ENCODE measurements at places on chromosomes 1 and 21.

- DNase-seq: no peak
These were observed 6.7 kb downstream of the TAS1R3 start for GRCh38 chr1:1337793-1338147.

- no peak for DNase-seq
These were observed 80.9 kb upstream of the ZC3H12A start for GRCh38 chr1:37393173-37394120.

GRCh38 chr1:75791022-75791421, 5.0 kb downstream of the RABGGTB start:
- no peak for DNase-seq

DNA sequence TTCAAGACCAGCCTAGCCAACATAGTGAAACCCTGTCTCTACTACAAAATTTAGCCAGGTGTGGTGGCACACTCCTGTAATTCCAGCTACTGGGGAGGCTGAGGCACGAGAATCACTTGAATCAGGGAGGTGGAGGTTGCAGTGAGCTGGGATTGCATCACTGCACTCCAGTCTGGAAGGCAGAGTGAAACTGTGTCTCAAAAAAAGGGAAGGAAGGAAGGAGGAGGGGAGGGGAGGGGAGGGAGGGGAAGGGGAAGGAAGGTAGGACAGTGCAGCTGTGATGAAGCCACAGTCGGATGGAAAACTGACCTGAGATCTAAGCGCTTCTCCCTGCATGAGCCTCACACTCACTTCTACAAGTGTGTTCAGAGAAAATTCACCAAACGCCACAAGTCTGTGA, 22.0 kb upstream of the FHAD1 start:
- DNase-seq: no peak

DNA sequence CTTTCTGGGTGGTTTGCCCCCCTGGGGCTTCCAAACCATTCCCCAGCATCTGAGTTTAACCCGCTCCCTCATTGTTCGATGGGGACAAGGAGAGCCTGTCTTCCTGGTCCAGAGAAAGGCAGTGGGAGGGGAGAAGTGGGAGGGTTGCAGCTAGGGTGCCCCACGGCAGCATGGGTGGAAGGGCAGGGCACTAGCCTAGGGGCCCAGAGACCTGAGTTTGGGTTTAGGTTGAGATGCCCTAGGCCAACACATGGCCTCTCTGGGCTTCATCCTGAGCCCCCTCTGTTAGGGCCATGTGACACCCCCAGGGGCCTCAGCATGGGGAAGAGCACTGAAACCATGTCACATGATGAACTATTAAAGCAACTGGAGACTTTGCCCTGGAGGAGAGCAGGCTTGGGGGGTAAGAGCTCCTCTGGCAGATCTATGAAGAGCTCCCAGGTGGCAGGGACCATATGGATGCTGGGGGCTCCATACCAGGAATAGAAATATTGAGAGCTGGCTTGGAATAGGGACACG, 9.7 kb upstream of the RUNX3 start:
- no peak for DNase-seq

- no peak for DNase-seq
These were observed 189.7 kb downstream of the HS2ST1 start for GRCh38 chr1:87104140-87104539.

DNA sequence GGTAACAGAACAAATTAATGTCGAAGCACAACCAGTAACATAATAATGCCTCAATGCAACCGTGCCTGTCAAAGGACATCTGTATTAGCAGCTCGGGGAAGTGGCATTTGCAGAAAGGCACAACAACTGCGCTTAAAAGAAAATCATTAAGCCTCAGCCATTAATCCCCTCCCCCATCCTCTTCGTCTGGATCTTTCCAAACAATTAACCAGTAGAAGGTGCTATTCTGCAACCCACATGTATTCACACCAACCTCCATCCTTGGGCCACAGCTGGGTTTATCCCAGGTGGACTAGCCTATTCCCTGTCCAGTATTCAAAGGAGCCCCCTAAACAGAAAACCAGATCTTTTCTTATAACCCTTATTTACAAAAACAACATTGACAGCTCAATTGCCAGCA, 2.6 kb downstream of the RERE start:
- DNase-seq: no peak

DNA sequence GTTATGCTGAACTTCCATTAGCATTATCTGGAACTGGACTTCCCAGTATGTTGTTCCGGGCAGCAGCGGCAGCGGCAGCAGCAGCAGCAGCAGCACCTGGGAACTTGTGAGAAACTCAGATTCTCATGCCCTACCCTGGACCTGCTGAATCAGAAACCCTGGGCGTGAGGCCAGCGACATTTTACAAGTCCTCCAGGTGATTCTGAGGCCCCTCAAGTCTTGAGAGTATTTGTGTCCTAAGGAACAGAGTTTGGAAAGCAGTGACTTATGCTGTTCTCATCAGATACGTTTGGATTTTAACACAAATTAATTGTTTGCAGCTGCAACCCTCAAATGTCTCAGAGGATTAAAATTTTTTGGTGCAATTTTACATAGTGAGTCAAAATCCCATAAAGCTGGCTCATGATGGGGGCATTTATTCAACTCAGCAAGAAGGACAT, 157.2 kb upstream of the KAZN start:
- no peak for DNase-seq

DNA sequence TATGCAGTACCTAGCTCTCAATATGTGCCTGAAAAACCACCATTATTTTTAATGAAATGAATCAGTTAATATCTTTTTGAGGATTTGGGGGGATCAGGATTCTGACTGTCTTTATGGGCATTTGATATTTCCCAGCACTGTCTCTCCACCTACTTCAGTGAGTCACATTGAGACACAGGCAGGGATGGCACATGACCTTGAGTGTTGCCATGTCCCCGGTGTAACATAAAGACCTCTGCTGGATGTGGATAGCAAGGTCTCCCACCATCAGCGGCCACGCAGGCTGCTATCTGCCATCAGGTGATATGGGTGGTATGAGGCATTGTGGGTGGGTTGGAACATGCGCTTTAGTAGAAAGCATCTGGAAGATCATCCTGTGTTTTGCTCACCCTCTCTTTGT, 103.2 kb downstream of the RGL1 start:
- no peak for DNase-seq

GRCh38 chr1:20819818-20820217, 32.7 kb upstream of the HP1BP3 start:
- DNase-seq: no peak

DNA sequence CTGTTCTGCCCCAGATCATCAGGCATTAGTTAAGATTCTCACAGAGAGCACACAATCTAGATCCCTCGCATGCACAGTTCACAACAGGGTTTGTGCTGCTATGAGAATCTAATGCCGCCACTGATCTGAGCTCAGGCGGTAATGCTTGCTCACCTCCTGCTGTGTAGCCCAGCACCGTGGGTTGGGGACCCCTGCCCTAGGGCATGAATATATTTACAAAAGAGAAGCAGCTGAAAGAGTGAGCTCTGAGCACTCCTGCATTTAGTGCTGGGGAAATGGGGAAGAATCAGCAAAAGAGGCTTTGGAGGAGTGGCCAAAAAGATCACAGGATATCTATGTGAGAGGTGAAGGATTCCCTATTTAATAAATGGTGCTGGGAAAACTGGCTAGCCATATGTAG, 5.6 kb downstream of the CFAP57 start:
- DNase-seq: no peak

- no peak for DNase-seq
These were observed 1.6 kb downstream of the C1orf105 start for GRCh38 chr1:172421974-172422604.

DNA sequence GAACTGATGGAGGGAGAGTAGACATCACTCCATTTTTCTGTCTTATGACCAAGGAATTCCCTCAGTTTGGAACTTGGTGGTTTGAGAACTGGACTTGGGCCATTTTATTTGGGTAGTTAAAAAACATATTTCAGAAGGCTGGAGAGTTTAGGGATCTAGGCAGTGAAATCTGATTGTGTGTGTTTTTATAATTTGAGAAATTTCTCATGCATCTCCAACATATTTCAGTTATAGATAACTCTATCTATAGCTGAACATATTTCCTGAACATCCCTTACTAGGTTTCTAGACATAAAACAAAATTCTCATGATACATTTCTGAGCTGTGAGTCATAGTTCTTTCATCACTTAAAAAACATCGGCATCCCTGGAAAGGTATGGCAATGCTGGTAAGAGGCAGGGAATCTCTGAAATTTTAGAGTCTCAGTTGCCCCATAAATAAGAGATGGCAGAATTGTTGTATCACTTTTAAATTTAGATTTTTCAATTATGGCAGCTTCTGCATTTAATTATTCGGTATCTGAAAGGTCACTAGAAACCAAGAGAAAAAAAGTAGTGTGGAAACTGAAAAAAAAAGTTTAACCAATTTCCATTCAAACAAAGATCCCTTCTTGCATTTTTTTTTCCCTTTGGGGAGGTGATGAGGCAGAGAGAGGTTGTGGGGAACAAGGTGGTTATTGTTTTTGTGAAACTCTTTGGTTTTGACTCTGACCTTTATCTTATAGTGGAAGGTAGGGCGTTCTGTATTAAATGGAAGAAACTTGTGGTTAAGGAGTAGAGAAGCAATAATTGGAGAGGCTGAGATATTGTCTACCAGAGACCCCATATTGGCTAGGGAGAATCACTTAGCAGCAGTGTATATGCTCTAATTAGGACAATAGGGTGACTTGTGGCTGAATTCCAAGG, 102.9 kb downstream of the FASLG start:
- DNase-seq: no peak

- no peak for DNase-seq
These were observed 33.9 kb upstream of the ASPM start for GRCh38 chr1:197180252-197180878.

- no peak for DNase-seq
These were observed 78.9 kb upstream of the DMRTA2 start for GRCh38 chr1:50502147-50502546.

DNA sequence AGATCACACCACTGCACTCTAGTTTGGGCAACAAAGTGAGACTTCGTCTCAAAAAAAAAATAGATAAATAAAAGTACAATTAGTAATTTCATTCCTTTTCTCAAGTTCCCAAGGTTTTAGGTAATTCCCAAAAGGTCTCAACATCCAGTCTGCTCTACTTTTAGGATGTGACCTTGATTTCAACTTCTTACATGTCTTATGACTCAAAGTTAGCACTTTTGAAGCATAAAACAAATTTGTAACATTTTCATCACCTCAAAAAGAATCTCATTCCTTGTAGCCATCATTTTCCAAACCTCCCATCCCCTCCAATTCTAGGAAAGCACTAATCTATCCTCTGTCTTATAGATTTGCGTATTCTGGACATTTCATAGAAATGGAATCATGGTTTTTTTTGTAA, 32.2 kb downstream of the SNX27 start:
- no peak for DNase-seq

DNA sequence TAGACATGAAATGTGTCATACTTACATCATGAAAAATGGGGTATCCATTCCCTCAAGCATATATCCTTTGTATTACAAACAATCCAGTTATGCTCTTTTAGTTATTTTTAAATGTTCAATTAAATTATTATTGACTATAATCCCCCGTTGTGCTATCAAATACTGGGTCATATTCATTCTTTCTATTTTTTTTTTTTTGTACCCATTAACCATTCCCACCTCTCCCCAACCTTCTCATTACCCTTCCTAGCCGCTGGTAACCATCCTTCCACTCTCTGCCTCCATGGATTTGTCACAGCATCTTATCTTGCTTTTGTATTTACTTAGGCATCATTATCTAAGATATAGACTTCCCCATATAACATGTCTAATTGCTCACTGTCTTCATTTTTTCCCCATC, 15.8 kb downstream of the ATG4C start:
- no peak for DNase-seq

DNA sequence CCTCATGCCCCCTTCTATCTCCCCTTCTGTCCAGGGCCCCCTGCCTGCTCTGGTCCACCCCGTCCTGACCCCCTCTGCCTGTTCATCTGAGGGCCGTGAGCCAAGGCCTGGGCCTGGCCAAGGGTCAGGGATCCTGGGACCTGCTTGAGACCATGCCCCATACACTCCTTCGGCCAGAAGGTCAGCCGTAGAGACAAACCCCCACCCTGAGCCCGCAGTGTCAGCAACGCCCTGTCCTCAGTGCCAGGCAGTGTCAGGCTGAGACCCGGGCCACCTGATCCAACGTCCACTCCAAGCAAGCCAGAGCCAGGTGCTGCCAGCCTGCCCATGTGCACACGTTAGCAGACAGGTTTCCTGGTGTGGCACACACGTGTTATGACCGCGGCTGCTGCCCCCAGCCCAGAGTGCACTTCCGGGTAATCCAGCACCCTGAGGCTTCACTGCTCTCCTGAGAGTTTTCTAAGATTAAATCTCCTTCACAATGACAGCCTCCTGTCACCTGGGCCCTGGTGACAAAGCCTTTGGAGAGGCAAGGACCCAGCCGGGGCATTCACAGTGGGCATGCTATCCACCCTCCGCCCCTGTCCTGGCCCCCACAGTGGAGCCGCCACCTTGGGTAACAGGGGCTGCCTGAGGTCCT, 10.1 kb upstream of the SAMD11 start:
- peak; percentile 8 for DNase-seq

DNA sequence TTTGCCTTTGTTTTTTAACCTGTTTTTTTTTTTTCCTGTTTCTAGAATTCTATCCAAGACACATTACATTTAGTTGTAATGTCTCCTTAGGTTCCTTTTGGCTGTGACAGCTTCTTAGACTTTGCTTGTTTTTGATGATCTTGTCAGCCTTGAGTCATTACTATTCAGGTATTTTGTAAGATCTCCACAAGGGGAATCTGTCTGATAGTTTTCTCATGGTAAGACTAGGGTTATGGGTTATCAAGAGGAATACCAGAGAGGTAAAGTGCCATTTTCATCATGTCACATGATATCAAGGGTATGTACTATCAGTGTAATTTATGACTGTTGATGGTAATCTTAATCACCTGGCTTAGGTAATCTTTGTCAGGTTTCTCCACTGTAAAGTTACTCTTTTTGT, 99.1 kb upstream of the GFI1 start:
- no peak for DNase-seq

DNA sequence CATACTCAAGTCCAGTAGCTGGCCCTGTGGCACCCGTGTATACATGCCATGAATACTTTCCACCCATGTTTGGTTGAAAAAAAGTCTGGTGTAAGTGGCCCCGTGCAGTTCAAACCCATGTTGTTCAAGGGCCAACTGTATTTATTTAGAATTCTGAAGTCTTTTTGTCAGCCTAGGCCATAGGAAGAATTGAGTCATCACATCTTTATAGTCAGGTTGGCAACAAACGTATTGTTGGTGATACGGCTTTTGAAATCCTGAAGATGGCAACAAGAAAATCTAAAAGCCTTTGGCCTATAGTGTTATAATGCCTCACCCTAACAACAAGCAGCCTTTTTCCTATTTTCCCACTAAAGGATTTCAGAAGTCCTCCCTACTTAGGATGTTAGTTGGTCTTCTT, 363.6 kb downstream of the PLPP3 start:
- no peak for DNase-seq

Data from T-helper 17 cell (primary cell).